ENCODE measurements at places on chromosomes 7 and 10.
A peak's percentile ranks its signal among the peaks of the same experiment; 100 is the strongest.

DNA sequence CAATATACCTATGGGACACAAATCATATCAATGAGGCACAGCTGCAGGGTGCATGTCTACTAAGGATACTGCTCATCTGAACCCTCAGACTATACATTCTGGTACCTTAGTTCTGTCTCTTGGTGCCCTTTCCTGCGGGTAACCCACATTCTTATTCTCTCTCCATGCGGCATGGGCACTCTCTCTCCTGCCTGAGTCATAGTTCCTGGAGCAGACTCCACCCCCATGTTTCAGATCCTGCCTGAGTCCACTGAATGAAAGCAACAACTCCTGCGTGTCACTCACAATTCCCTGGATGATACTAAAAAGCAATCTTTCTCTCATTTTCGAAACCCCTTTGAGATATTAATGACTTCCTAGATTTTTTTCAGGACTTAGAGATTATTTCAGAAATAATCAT, 653.1 kb upstream of the C7orf33 start:
- DNase-seq, result no peak

DNA sequence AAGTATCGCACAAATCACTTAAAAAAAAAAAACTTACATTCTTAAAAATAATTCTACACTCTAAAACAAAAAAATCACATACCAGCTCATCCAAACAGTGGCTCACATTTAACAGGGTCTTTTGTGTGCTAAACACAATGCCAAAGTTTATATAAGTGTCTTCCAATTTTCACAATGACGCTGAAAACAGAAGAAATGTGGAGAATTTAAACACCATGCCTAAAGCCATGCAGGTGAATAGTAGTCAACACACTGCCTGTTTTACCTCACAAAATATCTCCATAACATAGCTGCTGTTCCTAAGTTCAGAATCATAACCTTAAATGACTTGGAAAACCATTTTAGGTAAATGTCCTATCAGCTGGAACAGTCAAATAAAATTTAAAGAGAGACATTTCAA, 55.0 kb downstream of the GRB10 start:
- DNase-seq, result no peak

- peak; percentile 56 for DNase-seq
These were observed 25.2 kb upstream of the OPTN start for GRCh38 chr10:13074563-13075451.

DNA sequence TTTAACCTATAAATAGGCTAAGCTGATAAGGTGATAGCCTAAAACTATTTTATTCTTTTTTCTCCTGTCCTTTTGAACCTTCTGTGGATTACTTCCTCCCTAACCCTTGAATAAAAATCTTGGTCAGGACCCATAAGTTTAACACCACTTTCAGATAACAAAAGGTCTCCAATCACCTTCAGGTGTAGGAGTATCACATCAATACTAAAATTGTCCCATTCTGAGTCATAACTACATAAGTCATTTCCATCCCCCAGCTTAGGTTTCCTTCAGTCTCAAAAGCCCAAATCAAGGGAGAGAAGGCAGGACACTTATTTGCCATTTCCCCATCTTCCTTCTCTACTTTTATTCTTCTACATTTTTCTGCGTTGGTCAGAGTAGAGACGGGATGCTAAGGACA, 56.9 kb upstream of the WNT16 start:
- no peak for DNase-seq

GRCh38 chr7:83362871-83363550, 200.3 kb upstream of the PCLO start:
- no peak for DNase-seq

DNA sequence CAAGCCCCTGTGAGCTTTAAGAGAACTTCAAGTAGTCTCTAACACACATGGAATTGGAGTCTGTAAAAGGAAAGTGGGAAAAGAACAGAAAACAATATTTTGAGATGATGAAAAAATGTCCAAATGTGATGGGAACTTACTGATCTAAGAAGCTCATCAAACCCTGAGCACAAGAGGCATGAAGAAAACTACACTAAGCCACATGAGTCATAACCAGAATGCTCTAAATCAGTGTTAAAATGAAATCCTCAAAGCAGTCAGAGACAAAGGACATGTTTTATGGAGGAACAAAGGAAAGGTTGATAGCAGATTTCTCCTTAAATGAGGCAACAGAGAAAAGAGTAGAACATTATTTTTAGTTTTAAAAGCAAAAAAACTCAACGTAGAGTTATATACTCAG, 37.2 kb downstream of the ZNF33A start:
- no peak for DNase-seq

DNA sequence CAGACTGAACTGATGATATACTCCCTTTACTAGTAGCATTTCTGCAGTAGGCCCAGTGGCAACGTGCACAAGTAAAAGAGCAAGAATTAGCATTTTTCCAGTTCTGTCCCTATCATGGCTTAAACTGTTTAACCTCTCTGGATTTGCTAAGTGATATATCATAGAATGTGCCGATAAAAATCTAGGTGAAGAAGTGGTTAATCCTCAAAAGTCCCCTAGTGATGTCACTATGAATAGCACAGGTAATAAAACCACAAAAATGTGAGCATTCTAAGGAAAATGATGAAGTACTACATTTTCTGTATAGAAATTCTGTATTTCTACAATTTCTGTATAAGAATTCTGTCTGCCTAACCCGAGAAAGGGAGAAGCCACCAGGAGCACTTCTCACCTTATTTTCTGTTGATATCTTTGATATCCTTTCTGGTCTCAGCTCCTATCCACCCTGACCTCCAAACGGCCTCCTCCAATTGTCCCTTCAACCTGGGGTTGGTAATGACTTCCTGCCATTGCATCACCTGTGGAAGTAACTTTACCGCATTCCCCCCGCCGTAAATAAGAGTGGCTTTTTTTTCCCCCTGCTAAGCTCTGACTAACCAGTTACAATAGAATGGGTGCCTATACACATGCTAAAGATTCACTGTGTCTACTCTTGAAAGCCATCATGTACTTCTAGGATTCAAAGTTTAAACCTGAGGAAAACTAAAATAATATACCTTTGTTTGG, 155.9 kb upstream of the ASAH2 start:
- no peak for DNase-seq

- peak; percentile 78 for DNase-seq
These were observed 458 bp upstream of the NANOS1 start for GRCh38 chr10:119028900-119029612.

DNA sequence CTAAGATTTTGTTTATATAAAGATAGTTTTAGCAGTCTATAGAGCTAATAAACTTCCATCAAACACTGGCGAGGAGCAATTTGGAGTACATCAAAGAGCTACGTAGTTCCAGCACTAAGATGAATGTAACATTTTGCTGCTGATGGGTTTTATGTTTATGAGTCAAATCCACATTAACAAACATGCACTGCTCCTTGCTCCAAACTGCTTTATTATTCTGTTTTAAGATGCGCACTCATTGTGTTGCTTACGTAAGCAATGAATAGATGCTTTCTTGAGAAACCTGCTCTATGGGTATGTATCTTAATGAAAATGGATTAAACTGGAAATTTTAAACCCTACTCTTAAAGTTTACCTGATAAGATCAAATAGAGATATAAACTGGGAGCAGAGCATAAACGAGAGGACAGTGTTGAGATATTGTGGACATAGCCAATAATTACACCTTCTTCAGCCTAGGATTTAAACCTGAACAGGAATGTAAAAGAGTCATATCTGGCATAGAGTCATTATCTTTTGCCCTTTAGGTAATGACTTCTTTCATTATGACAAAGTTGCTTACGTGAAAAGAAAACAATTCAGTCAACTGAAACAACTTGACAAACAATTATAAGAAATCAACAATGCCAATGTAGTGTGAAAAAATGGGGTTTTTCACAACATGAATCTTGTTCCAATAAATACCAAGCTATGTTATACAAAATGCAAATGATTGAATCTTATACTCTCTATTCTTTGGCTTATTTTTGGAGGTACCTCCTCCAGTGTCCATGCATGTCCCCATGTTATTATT, 153.5 kb upstream of the MTPN start:
- DNase-seq, result no peak

DNA sequence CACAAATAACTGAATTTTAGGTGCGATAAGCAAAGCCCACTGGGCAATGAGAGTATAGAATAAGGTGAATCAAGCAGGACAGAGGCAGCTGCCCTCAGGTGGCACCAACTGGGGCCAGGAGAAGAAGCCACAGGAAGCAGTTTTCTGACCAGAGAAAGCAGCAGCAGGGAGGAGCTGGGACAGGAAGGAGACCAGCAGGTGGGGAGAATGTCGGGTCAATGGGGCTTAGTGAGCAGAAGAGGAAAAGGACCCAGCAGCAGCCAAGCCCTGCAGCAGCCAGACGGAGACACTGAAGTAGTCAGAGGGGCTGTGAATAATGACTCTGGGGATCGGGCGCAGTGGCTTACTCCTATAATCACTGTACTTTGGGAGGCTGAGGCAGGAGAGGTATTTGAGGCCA, 209.6 kb upstream of the SH2B2 start:
- no peak for DNase-seq

DNA sequence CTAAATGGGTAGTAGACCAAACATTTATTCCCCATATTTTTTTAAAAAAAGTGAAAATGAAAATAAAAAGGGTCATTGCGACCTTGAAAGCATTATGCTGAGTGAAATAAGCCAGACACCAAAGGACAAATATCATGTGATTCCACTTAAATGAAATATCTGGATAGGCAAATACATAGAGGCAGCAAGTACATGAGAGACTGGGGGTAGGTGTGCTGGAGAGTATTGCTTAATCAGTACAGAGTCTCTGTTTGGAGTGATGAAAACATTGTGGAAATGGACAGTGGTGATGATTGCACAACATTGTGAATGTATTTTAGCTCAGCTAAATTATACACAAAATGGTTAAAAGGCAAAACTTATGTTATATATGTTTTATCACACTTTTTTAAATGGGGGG, 169.4 kb downstream of the AKR1D1 start:
- no peak for DNase-seq

- no peak for DNase-seq
These were observed 5.2 kb downstream of the AP4M1 start for GRCh38 chr7:100106633-100107032.

- no peak for DNase-seq
These were observed 32.4 kb upstream of the LBX1 start for GRCh38 chr10:101261702-101262101.

DNA sequence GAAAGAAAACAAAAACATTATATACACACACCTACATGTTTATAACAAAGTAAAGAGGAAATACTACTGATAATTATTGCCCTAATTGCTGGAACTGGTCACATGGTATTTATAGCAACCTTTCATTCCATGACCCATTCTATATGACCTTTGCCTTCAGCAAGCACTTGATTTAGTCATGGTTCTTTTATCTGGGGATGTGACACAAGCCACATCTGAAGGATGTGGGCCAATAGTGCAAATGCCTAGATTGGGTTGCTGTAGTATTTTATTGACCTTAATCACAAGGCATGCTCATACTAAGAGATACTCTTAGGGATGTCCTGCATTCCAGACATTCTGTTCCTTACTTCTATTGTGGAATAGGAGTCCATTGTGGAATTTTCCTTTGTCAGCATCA, 723.5 kb upstream of the POM121L12 start:
- no peak for DNase-seq

- DNase-seq, result no peak
These were observed 1.5 kb downstream of the PMS2 start for GRCh38 chr7:6007386-6007785.

DNA sequence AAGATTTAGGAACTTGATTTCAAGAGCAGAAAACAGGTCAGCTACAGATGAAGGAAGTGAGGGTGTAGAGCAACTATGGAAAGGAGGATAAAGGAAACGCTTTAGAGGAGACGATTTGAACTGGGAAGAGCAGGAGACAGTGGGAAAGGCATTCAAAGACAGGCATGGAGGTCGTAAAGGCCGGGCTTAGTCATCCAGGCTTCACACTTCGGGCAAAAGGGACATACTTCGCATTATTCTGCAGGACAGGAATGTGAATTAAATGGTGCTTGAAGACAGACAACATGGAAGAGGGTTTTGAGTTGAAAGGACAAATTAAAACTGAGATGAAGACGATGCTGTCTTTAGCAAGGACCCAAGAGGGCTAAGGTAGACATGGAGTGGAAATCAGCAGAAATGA, 8.1 kb downstream of the FAM171A1 start:
- no peak for DNase-seq

DNA sequence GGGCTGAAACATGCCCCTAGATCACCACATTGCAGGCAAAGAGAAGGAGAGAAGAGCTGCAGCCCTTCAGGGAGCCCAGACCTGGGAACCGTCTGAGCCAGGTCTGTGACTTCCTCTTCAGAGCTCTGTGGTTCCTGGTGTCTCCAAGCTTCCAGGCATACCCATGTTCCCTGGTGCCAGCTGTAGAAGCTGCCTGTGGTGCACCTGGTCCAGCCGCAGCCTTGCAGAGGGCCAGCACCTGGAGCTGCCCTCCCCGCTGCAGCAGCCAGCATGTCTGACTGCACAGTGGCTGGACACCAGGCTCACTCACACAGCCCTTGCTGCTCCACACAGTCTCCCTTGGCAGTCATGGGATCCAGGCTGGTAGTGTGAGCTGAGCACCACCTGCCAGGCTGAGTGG, 33.6 kb downstream of the C7orf25 start:
- no peak for DNase-seq

- DNase-seq, result no peak
These were observed 165.0 kb downstream of the SLIT1 start for GRCh38 chr10:97020452-97021400.

- DNase-seq, result no peak
These were observed 175.2 kb upstream of the TNRC18 start for GRCh38 chr7:5598769-5599371.

DNA sequence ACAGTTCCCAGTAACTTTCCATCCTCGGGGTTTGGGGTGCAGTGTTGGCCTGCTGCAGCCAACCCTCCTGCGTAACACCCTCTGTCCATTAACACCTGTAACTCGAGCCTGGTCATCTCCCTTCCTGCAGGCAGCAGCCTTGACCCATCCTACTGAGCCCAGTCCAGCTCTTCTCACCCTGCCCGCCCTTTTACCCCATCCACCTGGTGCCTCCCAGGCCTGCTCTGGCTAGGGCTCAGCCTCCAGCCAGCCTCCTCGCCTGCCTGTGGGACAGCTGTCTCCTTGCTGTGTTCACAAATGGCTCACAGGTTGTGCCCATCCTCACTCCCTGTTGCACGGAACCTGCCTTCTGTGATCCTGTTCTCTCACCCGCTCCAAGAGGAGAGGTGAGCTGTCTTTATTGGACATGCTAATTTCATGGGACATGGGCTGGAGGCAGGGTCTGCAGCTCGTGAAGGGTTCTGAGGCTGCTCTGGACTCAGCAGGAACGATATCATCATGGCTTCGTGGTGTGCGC, 277.2 kb upstream of the TCERG1L start:
- no peak for DNase-seq

- DNase-seq, result no peak
These were observed 132.5 kb upstream of the WNT16 start for GRCh38 chr7:121196286-121196685.

DNA sequence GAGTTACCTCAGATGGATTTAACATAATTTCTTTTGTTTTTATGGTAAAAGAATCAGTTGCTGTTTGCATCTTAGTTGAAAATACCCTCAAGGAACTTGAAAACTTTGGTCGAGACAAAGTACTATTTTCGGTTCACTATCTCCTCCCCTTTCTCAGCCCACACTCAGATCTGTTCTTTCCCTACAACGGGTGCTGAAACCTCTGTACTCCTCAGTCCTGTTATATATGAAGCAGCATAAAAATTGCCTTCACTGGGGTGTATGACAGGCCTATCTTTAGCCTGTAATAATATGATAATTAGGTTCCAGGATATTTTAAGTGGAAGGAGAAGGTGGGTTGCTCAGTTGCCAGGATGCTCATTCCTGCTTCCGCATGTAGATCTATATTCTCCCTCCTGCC, 105.2 kb upstream of the NOBOX start:
- DNase-seq, result no peak
